ENCODE measurements at places on chromosomes 16 and 17. TPM values are rescaled to one million over a fixed set of nuclear protein-coding genes. Genes with fewer than 3 reads are reported as not detected.

The C16orf92 gene
- not detected for polyA plus RNA-seq

The KRTAP1-1 gene
- polyA plus RNA-seq = not detected

The CD300LF gene
- polyA plus RNA-seq = 0.49 TPM

The AIPL1 gene
- not detected for polyA plus RNA-seq

The VMO1 gene
- polyA plus RNA-seq = 2.5 TPM

The KRTAP3-1 gene
- not detected for polyA plus RNA-seq

The PSMD7 gene
- polyA plus RNA-seq = 69.6 TPM

The TEKT5 gene
- polyA plus RNA-seq = not detected

The ZP2 gene
- not detected for polyA plus RNA-seq

The KRT36 gene
- polyA plus RNA-seq = not detected

The MYO15A gene
- polyA plus RNA-seq = 0.80 TPM

The MPP3 gene
- polyA plus RNA-seq = 3.2 TPM

The NUDT7 gene
- polyA plus RNA-seq = 43.8 TPM

The PARD6A gene
- 17.1 TPM for polyA plus RNA-seq

The PERCC1 gene
- not detected for polyA plus RNA-seq

The NLRC3 gene
- polyA plus RNA-seq = 0.52 TPM

The TBL3 gene
- polyA plus RNA-seq = 38.5 TPM

The EEF2KMT gene
- polyA plus RNA-seq = 11.1 TPM

The RFWD3 gene
- 5.8 TPM for polyA plus RNA-seq

The AOC2 gene
- 0.58 TPM for polyA plus RNA-seq

The GRN gene
- 235 TPM for polyA plus RNA-seq

The SLC47A1 gene
- 94.8 TPM for polyA plus RNA-seq

The BICDL2 gene
- 2.9 TPM for polyA plus RNA-seq

The ODAD4 gene
- polyA plus RNA-seq = 4.6 TPM

The PRR15L gene
- 64.5 TPM for polyA plus RNA-seq

The ASPA gene
- polyA plus RNA-seq = 24.2 TPM

The CD300E gene
- polyA plus RNA-seq = 0.39 TPM

The SLC12A3 gene
- 277 TPM for polyA plus RNA-seq

The SPATA32 gene
- polyA plus RNA-seq = not detected

The GCGR gene
- polyA plus RNA-seq = 37.2 TPM

The SPECC1 gene
- 7.6 TPM for polyA plus RNA-seq

The ADGRG3 gene
- polyA plus RNA-seq = 0.17 TPM

The ABCC12 gene
- polyA plus RNA-seq = not detected

The PIPOX gene
- 78.0 TPM for polyA plus RNA-seq

The ALOX15B gene
- polyA plus RNA-seq = 0.15 TPM

The SCGB1C2 gene
- polyA plus RNA-seq = not detected

The HS3ST6 gene
- 0.73 TPM for polyA plus RNA-seq

The ITGB4 gene
- polyA plus RNA-seq = 15.7 TPM

The CALB2 gene
- polyA plus RNA-seq = not detected
